NCI-H774 (cell line): ENCODE measurements at places on chromosomes 13 and 19.

DNA sequence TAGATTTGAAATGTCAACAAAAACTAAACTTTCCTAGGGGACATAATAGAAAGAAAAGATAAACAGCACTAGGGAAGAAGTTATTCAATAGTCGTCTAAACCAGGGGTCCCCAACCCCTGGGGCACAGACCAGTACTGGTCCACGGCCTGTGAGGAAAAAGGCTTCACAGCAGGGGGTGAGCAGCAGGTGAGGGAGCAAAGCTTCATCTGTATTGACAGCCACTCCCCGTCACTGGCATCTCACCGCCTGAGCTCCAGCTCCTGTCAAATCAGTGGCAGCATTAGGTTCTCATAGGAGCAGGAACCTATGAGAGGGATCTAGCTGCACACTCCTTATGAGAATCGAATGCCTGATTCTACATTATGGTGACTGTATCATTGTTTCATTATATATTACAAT is 382.7 kb downstream of the MYO16 start:
- DNase-seq, result no peak

DNA sequence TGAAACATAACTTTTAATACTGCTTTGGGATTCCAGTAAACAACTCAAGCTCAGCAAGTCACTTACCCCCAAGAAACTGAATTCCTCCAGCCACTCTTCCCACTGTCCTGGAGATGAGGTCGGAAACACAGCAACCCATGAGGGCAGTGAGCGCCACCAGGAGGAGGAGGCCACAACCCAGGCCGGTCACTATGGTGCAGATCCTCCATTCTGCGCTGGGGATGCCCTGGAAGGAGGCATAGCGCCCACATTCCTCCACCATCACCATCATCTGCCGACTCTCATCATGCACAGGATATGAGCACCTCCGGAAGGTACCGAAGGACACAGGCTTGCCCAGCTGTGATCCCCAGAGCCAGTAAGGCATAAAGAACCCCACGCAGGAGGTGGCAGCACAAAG is 2.2 kb downstream of the LHFPL6 start:
- DNase-seq, result no peak

DNA sequence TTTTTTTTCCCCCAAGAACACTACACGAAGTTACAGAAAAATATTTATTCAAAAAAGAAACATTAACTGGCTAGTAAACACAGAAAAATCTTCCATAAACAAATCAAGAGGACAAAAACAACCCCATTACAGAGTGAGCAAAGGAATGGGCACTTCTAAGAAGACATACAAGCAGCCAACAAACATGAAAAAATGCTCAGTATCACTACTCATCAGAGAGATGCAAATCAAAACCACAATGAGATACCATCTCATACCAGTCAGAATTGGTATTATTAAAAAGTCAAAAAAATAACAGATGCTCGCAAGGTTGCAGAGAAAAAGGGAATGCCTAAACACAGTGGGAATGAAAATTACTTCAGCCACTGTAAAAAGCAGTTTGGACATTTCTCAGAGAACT is 131.7 kb downstream of the UGGT2 start:
- DNase-seq, result no peak

GRCh38 chr13:101942038-101942437 is 459.8 kb downstream of the FGF14 start:
- peak; percentile 66 for DNase-seq

DNA sequence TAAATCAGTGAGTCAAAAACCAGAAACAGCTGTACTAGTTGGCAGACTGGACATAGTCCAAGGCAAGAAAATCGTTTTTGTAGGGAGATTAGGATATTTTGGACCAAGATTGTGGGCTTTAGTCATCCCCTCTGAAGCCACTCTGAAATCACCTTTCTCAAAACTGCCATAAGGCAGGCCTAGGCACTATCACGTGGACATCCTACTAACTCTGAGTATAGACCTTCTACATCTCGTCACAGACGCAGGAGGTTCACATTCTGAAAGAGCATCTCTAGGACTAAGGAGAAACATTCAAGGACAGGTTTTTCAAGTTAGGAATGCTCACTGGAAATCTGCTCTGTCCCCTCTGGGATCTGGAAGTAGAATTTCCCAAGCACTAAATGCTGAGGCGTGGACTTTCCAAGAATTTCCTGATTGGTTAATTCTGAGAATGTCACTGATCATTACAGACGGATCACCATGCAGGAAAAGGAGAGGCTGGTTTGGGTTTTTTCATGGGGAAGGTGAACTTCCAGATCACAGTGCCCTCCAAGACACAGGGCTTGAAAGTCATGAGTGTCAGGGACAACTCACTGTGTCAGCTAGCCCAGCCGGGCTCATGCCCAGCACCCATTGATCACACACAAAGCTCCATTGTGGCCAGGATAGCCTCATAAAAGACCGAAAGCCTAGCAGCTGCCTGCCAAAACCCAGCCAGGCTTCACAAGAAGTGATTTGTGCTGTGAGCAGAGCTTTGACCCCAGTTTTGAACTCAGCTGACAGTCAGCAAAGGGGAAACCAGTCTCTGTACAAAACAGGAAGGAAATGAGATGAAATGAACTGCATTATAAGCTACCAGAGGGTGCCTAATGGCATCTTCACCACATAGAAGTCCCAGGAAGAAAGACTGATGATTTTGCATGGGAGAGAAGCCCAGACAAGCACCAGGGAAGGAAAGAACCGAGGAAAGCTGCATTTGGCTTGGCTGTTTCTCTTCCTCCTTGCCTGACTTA is 2.7 kb upstream of the RUBCNL start:
- DNase-seq, result no peak
